ENCODE measurements at places on chromosomes 2 and 18. TPM values are rescaled to one million over a fixed set of nuclear protein-coding genes. Genes with fewer than 3 reads are reported as not detected.

MC4R gene
- total RNA-seq = not detected

GPATCH11 gene
- total RNA-seq = 3.8 TPM

SNED1 gene
- 84.5 TPM for total RNA-seq

CHN1 gene
- 3.1 TPM for total RNA-seq

DUSP2 gene
- 1.8 TPM for total RNA-seq

CHST10 gene
- 8.1 TPM for total RNA-seq

TMEM87B gene
- 25.5 TPM for total RNA-seq

Measured in cardiac atrium fibroblast (primary cell).